ENCODE measurements at places on chromosomes 1 and 21.
A peak's percentile ranks its signal among the peaks of the same experiment; 100 is the strongest.

DNA sequence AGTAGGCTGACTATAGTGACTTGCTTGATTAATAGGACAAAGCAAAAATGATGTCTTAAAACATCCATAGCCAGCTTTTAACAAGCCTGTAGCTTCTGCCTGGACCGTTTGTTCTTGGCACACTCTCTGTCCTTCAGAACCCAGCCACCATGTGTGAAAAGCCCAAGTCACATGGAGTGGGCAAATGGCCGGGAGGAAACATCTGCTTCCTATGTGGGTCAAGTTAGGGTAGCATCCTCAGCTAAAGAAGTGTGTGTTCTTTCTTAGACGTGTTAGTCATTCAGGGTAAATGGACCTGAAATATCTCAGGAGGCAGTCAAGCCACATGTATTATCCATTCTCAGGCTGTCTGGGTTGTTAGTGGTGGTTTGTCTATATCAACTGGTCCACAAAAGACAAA lies 23.4 kb downstream of the RD3 start:
- DNase-seq, result no peak

- no peak for DNase-seq
Measured at GRCh38 chr1:107669996-107670395, 295.0 kb downstream of the VAV3 start.

- no peak for DNase-seq
Measured at GRCh38 chr1:174689524-174689923, 241.8 kb downstream of the GPR52 start.

DNA sequence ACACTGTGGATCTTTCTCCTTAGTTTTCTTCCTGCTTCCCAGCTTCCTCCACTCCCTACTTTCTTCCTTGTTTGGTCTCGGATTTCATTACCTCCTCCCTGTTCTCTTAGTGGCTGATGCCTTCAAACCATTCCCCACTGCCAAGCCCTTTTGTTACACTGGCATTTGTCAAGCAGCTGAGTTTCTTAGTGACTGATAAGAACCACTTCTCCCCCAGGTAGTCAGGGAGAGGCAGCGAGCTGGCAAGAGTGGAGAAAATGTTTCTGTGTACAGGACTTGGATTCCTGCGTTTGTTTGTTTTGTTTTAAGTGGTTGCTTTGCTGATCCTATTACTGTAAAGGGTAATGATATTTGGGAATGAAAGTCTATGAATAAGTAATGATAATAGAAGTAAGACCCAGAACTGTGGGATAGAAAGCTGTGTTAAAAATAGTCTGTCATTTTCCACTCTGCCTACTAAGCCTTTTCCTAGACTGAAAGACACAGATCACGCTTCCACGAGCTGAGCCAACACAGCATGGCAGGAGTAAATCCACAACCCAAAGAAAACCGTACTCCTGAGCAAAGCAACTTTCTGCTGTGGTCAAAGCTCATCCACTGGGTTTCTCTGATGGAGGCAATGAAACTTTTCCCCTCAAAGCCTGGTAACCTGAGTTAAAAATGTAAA lies 10.1 kb upstream of the SERTAD4 start:
- no peak for DNase-seq

- no peak for DNase-seq
Measured at GRCh38 chr1:177092001-177092400, 72.5 kb downstream of the ASTN1 start.

- DNase-seq, result no peak
Measured at GRCh38 chr1:148308832-148309458, 156.9 kb upstream of the NBPF11 start.

DNA sequence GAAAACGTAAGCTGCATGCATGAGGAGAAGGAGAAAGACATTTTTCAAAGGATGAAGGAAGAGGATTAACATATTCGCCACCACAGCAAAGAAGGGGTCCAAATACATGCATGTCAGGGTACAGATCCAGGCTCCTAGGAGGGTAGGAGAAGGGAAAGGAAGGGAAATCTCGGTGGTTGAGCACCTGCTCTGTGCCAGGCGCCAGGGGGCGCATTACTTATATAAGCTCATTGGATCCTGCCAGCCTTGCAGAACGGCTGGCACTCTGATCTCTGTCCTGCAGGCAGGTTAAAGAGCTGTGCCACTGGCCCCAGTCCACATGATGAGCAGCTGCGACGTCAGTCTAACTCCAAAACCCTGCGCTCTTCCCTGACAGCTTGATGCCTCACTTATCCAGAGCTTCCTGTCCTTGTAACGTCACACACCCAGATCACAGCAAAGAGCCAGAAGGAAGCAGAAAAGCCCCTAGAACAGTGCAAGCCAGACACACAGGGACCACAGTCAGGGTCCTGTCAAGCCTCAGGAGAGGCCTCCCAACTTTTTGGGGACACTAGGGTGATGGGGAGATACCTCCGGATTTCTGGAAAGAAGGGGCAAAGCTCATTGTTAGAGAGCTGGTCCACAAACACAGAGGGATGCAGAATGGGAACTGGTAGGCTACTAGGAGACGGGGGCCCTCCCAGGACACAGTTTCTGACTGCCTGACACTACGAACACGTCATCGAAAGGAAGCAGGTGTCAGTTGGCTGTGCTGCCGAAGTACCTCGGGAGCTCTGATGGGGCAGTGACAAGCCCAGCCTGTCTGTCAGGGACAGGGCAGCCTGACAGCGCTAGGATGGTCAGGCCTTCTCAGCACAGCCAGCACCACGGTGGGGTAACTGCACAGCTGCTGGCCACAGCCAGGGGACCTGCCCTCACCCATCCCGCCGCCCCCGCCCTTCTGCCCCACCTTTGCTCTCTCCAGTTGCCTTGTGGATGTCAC lies 99.1 kb downstream of the BEND5 start:
- peak; percentile 5 for DNase-seq

- DNase-seq, result no peak
Measured at GRCh38 chr1:66460776-66461175, 73.2 kb upstream of the SGIP1 start.

GRCh38 chr21:31987696-31988095 lies 114.9 kb downstream of the HUNK start:
- no peak for DNase-seq

- no peak for DNase-seq
Measured at GRCh38 chr1:180188684-180189175, 34.1 kb downstream of the QSOX1 start.

GRCh38 chr21:41235201-41235600 lies 67.2 kb downstream of the BACE2 start:
- DNase-seq, result no peak

DNA sequence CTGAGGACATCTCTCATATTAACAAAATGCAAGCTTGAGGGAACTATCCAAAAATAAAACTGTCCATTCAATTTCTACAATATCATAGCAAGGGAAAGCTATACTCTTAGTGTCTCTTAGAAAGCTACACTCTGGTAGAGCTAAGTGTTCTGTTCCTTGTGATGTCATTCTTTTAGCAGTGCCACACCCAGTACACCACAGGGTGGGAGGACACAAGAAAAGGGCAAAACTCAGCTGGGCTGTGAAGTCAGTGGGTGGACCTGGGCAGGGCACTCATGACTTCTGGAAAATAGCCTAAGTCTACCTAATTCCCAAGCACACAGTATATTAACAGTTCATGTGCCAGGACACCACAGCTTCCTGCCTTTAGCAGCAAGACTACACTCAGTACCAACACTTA lies 42.2 kb upstream of the TNFSF4 start:
- DNase-seq, result no peak

- DNase-seq, result peak; percentile 52
Measured at GRCh38 chr1:27527890-27528817, 38.2 kb upstream of the WASF2 start.

- no peak for DNase-seq
Measured at GRCh38 chr1:36699113-36699911, 216.6 kb upstream of the CSF3R start.

- DNase-seq, result no peak
Measured at GRCh38 chr1:221139991-221140390, 260.7 kb downstream of the HLX start.

GRCh38 chr1:205267306-205267902 lies 39.7 kb downstream of the TMCC2 start:
- DNase-seq, result no peak

DNA sequence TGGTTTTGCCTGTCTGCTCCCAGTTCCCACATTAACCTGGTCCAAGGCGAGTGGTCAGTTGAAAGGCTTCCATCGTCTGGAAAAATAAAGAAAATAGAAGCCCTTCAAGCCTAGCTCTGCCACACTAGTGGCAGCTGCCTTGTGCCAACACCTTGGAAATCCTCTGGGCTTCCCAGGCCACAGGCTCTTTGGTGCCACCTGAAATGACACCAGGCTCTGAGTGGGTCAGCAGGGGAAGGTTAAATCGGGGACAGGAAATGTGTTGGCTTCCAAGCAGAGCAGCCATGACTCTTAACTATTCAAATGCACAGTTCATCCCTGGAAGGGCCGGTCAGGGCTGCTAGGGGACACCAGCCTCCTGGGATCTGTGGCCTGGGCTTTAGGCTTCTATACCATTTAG lies 558.7 kb downstream of the MATN1 start:
- DNase-seq, result no peak

DNA sequence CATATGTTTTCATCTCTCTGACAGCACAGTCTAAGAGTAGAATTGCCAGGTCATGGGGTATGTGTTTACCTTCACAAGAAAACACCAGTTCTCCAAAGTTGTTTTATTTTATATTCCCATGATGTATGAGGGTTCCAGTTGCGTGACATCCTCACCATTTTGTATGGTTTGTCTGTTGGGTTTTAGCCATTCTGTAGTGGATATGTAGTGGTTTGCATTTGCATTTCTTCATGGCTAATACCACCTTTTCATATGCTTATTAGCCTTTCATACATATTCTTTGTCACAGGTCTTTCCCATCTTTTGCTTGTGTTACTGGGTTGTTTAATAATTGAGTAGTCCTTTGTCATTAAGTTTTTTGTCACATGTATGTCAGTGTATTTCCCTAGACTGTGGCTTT lies 132.1 kb downstream of the DYRK1A start:
- no peak for DNase-seq

Measured in CD4-positive, alpha-beta T cell treated with Interleukin-21 for 1 hour (primary cell).